ENCODE measurements at places on chromosomes 11 and 22.

- no peak for DNase-seq
These were observed 24.3 kb downstream of the SCN4B start for GRCh38 chr11:118128310-118128709.

GRCh38 chr11:15975742-15976141, 380.6 kb downstream of the SOX6 start:
- no peak for DNase-seq

GRCh38 chr11:29281271-29281777, 735.5 kb downstream of the KCNA4 start:
- DNase-seq: no peak

GRCh38 chr11:116935089-116935488, 97.7 kb upstream of the APOA1 start:
- no peak for DNase-seq

DNA sequence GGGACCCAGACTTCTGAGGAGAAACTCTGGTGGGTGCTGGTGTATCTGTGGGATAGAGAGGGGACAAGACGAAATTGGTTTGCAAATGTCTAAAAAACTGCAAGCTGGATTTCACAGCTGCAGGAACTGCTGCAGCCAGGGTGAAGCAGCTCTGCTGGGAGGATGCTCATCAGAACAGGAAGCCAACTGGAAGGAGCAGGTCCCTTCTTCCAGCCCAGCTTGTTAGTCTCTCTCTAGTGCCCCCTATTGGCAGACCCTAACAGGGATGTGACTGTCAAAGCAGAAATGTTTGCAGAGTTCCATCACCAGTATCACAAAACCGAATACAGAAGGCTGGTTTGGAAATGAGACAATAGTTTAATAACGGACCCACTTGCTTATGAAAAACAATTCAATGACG, 74.8 kb upstream of the SLC22A12 start:
- no peak for DNase-seq

- DNase-seq: no peak
These were observed 131.0 kb downstream of the PLEKHA7 start for GRCh38 chr11:16883174-16883573.

DNA sequence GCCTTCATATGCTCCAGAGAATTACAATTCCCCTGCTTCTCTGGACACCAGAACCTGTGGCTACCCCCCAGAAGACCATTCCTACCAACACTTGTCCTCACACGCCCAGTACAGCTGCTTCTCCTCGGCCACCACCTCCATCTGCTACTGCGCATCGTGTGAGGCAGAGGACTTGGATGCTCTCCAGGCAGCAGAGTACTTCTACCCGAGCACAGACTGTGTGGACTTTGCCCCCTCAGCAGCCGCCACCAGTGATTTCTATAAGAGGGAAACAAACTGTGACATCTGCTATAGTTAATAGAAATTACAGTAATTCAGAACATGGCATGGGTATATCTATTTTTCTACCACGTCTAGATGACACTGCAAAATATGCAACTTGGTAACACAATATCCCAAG, 9.8 kb downstream of the POU2AF3 start:
- no peak for DNase-seq
